Left renal pelvis (tissue), 4 donors: ENCODE measurements at places on chromosomes 7 and 10. TPM values are rescaled to one million over a fixed set of nuclear protein-coding genes. Genes with fewer than 3 reads are reported as not detected.

DNA sequence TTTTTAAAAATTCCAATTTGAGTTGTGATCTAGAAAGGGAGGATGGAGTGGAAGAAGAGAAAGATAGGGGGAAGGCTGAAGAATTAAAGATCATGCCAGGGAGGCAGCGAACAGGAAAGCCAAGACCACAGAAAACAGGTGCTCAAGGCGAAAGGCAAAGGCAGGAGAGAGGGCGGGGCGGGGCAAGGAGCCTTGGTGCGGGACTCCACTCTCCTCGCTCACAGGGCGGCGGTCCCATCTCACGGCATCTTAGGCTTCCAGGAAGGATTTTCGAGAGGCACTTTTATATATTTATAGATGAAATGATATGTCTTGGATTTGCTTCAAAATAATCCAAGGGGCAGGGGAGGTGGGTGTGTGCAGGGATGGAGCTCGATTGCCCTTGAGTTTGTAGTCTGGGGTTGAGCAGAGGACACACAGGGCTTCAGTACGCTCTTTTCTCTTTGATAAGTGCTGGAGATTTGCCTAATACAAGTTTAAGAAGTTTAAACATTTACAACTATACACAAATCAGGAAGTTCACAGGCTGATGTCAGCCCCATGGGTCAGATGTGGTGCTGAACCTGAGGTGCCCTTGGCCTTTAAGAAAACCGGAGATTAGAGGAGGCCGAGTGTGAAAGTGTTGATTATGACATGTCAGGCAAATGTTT is 161.1 kb downstream of the PRKAG2 start:
- DNase-seq = no peak

GRCh38 chr10:103140469-103140868 is 52.6 kb downstream of the NT5C2 start:
- DNase-seq = no peak

DNA sequence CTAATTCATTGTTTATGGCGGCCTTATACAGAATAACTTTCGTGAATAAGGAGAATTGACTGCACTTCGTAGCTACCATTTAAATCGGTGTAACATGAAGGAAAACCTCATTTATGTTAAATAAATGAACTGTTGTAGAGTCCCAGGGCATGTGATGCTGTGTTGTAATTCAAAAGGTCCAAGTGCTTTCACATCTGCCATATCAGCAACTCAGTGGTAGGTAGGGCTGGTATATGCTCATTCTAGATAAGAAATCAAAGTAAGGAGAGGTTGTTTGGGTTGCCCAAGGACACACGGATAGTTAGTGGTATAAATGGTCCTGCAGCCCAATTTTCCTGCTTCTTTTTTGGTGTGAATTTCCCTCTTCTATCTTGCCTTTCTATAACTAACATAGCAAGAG is 15.8 kb downstream of the BBS9 start:
- DNase-seq = no peak

DNA sequence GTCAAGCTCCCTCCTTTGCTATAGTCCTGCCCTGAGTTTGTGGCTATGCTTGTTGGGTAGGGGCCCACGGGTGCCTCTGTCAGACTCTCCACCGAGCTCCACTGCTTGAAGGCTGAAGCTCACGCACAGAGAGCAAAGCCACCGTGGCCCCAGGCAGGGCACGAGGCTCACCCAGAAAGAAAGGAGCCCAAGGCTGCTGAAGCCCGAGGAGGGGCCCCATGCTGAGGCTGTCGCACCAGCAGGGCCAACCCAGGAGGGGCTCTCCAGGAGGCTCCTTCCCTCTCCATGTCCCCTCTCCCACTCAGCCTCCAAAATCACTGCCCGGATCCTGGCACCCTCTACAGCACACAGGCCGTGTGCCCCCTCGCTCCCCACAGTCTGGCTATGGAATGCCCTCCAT is 50.5 kb downstream of the YKT6 start:
- no peak for DNase-seq

DNA sequence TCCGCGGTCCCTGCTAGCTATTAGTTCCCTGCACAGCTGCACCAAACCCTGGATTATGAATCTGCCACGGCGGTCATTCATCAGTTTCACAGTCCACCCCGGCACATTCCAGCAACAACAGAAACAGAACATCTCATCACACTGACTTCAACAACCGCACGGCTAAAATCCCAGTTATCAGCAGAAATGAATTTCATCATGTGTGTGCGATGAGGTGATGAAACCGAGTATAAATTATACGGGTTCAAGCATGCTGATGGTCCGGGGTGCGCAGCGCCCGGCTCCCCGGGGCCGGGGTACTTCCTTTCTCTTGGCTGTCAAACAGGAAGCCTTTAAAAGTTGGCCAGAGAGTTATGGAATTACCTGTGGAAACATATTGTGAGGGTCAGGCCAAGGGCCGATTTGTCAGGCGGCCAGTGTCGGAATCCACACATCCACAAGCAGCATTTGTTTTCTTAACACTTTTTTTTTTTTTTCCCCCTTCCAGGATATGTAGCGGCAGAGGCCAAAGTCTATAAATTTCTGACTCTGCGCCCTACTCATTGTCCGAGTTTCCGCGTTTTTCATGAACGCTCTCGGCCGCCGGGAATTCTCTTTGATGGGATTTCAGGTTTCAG is 420.9 kb upstream of the MGMT start:
- DNase-seq = no peak

GRCh38 chr7:44381494-44382220 is 56.3 kb upstream of the CAMK2B start:
- no peak for DNase-seq

DNA sequence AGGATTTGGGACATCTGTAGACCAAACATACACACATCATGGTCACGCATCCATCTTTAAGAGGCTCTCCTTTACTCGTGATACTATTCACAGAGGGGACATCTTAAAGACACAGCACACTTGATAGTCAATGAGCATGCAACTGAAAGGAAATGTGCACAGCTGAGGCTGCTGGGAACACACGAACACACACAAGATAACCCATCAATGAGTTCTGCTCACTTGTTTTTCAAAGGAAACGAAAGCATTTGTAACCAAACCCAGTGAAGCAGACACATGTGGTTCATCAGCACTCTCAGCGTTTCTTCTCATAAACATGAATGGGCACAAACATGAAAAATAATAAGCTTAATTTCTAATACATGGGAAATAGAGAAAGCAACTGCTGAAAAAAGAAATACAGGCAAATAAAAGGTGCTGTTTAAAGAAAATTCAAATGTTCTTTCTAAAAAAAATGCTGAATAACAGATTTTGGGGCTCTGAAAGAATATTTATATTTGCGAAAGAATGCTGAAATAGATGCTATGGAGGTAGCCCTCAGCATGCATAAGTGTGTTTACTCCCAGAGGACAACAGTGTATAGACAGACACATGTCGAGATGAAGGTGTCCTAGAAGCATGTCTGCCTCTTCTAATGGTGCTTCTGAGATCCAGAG is 59.7 kb upstream of the LAMB4 start:
- no peak for DNase-seq

- DNase-seq = no peak
Observed at GRCh38 chr7:139855498-139856270, 26.6 kb downstream of the TBXAS1 start.

DNA sequence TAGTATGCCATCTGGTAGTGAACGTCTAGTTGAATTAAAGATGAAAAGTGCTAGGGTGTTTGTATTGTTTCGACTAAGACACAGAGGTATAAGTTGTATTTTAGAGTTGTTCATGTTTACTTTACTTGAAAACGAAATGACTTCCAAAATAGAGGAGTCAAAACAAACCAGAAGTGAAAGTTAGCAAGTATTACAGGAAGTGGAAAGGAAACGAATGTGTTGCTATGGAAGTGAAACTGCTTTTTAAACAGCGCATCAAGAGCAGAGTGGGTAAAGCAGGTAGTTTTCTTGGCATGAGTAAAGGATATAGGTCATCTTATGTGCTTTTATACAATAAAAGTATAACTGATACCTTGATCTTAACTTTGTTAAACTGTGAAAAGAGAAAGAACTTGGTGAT is 20.0 kb upstream of the GALNTL5 start:
- DNase-seq = no peak

DNA sequence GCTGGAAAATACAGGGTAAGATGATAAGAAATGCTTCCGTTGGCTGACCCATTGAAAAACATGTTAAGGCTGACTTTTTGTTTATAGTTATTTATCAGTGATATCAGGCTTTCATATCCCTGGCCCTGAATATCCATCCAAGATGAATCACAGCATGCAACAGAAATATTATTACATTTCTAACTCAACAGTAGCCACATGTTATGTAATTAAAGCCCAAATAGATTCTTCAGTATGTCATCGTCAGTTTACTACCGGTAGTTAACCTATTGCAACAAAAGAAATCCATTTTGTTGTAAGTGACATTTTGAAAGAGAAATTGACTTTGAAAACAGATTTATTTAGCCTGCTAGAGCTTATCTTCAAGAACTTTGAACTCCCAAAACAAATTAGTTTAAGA is 354.1 kb upstream of the CELF2 start:
- no peak for DNase-seq

DNA sequence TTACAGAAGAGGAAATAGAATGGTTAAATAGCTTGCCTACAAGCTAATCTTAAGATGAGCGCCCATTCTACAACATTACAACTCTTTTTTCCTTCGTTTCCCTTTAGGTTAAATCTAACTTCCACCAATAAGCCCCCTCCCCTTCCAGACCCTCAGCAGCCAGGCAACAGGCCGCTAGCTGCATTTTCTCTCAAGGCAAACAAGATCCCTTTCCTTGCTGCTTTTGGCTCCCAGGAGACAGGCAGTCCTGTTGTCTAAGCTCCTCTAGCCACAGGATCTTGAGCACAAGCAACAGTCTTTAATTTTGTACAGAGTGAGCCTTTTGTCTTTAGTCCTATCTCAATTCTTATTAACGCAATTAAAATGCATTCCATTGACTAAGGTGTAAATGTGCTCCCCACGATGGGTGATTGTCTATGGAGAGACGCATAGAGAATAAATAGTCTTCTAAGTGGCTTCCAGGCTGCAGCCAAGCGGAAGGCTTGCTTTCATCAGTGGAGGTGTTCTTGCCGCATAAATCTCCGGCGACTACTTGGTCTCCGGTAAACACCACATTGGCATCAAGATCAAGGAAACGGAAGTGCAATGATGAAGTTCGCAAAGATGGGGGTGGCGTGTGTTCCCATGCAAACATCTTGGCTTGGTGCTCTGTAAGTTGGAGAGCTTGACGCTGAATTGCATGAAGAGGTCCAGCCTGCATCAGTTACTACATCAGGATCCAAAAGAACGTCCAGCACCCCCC is 181.9 kb upstream of the LYZL2 start:
- no peak for DNase-seq

DNA sequence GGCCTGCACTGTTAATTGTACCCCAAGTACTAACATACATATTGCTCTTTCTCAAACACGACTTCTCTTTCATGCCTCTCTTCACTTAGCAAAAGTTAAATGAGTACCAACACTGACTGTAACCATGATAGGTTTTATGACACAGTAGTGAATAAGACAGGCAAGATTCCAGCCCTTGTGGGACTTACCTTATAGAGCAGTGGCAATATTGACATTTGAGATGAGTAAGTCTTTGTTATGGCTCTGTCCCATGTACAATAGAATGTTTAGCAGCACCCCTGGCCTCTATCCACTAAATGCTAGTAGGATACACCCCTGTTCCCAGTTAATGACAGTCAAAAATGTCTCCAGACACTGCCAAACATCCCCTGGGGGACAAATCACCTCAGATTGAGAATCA is 11.9 kb upstream of the COL1A2 start:
- DNase-seq = no peak

DNA sequence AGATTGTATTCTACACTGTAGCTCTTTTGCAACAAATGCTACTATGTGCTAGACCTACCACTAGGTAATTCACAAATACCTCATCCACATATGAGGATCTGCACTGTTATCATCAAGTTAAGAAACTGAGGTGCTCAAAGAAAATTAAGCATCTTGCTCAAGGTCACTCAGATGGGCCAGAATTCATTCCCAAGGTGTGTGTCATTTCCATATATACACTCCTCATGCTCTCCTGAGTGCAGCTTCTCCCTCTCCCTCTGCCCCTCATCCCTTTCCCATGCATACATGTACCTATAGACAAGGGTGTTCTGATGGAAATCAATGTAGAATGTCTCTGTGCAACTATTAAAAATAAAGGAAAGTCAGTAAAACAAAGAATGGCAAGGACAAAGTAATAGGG is 146.2 kb downstream of the ZNF438 start:
- no peak for DNase-seq

DNA sequence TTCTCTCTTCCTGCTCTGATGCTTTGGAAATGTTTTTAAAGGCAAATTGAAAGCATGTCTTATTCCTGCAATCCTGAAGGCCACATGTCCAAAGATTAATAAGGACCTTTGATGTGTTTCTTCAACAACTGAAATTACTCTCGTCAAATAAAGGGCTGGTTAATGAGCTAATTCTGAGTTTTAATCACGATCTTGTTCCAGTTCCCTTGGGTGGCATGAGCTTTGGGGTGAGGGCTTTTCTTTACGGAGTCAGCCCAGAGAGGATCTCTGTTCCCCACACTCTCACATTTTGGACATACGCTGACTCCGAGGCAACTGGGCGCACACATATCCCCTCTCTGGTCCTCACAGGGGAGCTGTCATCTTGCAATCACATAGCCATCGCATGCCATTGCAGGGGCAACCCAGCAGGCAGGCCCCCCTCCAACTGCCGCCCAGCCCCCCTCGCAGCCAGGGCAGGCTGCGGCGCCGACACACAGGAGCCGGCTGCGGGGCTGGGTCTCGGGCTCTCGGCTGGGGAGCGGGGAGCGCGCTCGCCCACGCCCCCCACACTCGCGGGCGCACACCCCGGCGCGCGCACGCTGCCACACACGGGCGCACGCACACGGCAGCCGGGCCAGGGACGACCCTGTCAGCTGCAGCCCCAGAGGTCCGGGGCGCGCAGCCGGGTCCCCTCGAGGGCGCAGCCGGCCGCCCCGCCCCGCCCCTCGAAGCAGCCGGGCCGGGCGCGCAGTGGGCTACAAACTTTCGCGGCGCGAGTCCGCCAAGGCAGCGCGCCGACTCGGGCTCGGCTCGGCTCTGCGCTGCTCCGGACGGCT is at the start of gene GDF10:
Gene GDF10 (plus strand): TSS at position 587 of the 818 bp plus-strand sequence. CDS start 455 bp downstream, outside the sequence.
- no peak for DNase-seq

- DNase-seq = no peak
Observed at GRCh38 chr7:36726311-36726710, 2.0 kb upstream of the AOAH start.

HEPACAM2 gene
- 6.1 TPM for polyA plus RNA-seq

PROSER2 gene
- polyA plus RNA-seq = 5.4 TPM

PTF1A gene
- not detected for polyA plus RNA-seq

EVX1 gene
- 0.07 TPM for polyA plus RNA-seq

PBLD gene
- 98.1 TPM for polyA plus RNA-seq

ACTR1A gene
- polyA plus RNA-seq = 90.9 TPM

FOXI2 gene
- polyA plus RNA-seq = 0.85 TPM

NKX1-2 gene
- polyA plus RNA-seq = not detected

PSD gene
- polyA plus RNA-seq = 8.7 TPM
